ENCODE measurements at places on chromosomes 5 and 9. TPM values are rescaled to one million over a fixed set of nuclear protein-coding genes. Genes with fewer than 3 reads are reported as not detected.

DNA sequence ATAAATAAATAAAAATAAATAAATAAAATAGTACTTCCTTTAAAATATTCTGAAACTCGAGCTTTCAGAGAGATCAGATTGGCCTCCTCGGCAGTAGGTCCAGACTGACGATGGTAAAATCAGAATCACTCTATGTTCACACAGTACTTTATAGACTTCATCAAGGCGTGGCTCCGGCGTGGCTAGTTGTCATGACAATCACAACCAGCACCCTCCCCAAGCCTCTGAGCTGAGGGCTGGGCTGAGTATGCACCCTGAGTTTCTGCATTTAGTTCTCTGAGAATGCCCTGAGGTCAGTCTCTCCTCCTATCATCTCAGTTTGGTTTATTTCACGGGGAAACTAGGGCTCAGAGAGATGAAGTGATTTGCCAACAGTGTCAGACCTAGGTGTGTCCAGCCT, 43.3 kb upstream of the BARHL1 start:
- no peak for DNase-seq

GRCh38 chr5:3592298-3592697, 3.3 kb upstream of the IRX1 start:
- DNase-seq = no peak

DNA sequence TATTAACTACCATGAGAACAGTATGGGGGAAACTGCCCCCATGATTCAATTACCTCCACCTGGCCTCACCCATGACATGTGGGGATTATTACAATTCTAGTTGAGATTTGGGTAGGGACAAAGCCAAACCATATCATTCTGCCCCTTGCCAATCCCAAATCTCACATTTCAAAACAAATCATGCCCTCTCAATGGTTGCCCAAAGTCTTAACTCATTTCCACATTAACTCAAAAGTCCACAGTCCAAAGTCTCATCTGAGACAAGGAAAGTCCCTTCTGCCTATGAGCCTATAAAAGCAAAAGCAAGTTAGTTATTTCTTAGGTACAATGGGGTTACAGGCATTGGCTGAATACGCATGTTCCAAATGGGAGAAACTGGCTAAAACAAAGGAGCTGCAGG, 180.7 kb upstream of the CDH12 start:
- DNase-seq = no peak

Gene ARHGEF39
- total RNA-seq = 19.1 TPM

Gene SERINC5
- total RNA-seq = 60.6 TPM

Gene C9orf153
- total RNA-seq = not detected
